ENCODE measurements at places on chromosomes 11 and 22.

GRCh38 chr22:49014227-49015201, 813.2 kb downstream of the BRD1 start:
- no peak for DNase-seq

DNA sequence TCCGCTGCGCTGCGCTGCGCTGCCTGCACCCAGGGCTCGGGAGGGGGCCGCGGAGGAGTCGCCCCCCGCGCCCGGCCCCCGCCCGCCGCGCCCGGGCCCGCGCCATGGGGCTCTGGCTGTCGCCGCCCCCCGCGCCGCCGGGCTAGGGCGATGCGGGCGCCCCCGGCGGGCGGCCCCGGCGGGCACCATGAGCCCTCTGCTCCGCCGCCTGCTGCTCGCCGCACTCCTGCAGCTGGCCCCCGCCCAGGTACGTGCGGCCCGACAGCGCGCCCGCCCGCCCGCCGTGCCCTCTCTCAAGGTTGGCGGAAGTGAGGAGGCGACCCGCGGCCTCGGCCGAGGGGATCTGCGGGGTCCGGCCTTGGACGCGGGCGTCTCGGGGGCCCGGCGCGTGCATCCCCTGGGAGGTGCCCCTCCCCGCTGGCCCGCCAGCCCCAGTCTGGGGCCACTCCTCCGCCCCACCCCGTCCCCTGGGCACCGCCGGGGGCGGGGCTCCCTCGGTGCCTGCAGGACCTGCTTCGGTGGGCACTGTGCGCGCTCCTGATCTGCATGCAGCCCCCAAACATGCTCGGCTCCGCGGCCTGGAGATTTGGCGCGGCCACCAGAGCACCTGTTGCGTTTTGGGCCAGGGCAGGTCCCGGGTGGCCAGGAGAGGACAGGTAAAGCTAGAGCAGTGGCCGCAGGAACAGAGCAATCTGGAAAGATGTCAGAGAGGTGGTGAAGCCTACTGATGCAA, 429 bp downstream of the VEGFB start:
- DNase-seq: peak; percentile 54

DNA sequence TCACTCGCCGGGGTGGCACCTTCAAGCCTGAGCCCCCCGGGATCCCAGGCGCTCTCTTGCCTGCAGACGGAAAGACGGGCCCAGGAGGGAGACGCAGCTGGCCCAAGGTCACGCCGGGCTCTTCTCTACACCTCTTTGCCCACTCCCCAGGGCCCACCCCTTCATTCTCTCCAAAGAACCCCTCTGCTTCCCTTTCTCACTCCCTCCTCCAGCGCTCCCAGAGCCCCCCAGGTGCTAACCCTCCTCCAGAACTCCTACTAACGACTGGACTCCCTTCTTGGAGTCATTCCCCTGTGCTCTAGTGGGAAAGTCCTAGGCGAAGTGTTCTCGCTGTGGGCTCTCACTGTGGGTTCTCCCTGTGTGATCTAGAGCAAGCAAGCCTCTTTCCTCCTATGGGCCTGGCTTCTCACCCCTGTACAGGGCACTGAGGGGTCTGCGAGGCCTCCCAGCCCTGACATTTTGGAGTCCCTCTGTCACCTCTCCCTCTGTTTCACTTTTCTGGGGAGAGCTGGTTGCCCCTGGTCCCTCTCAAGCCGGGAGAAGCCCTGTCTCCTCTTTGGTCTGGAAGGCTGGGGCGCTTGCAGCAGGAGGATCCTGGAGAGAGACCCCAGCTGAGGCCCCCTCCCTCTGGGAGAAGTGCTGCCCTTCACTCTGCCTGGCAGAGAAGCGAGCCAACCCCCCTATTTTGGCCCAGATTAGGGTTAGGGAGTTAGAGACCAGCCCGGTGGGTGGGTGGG, 858 bp downstream of the OAF start:
- no peak for DNase-seq

GRCh38 chr11:65204646-65205601, 23.2 kb downstream of the CAPN1 start:
- DNase-seq: peak; percentile 60

- DNase-seq: no peak
Observed at GRCh38 chr11:61973476-61974162, 6.2 kb upstream of the FTH1 start.

- peak; percentile 77 for DNase-seq
Observed at GRCh38 chr11:110196241-110196754, 100.1 kb downstream of the RDX start.

GRCh38 chr11:1049911-1050580, 13.5 kb upstream of the MUC6 start:
- peak; percentile 1 for DNase-seq

- peak; percentile 63 for DNase-seq
Observed at GRCh38 chr11:123166071-123166559, 28.9 kb downstream of the CLMP start.

- DNase-seq: no peak
Observed at GRCh38 chr11:106917973-106918372, 100.3 kb downstream of the GUCY1A2 start.

- peak; percentile 64 for DNase-seq
Observed at GRCh38 chr22:17159504-17159951, 451 bp upstream of the HDHD5 start.

DNA sequence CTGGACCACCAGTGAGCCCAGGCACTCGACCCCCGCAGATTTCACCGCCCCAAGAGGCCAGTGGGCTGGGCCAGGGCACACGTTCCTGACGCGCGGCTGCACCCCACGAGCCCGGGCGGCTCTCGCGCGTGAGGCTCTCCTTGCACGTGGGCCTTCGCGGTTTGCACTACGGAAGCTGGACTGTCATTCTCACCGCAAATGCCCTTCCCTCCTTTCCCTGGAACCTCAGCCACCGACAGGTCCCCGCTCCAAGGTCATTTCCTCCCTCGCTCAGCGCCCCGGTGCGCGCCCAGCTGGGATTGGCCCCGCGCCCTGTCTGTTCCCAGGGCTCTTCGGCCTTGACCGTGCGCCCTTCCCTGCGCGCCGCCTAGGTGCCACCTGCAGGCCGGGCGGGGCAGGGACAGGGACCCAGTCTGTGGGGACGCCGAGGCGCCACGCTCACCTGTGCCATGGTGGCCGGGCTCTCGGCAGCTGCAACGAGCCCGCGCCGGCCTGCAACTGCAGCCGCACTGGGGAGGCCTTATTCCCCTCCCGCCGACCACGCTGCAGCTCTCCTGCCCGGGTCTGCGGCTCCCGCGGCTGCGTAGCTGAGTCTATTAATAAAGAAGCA, 2.1 kb upstream of the CPT1A start:
- DNase-seq: peak; percentile 86

- DNase-seq: no peak
Observed at GRCh38 chr11:115848080-115848479, 343.9 kb upstream of the CADM1 start.

DNA sequence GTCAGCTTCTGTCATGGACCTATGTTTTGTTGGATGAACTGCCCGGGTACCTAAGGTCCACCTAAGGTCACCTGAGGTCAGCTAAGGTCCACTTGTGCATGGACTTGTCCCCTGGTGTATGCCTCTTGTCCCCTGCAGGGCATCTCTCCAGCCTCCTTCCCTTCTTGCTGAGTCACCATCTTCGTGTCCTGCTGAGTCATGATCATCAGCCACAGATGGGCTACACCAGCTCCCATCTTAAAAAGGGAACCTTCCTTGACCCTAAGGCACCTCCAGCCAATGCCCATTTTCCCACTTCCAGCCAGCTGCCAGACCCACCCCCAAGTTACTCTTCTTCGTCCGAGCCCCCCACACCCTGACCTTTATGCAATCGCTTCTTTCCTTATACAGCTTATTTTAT, 544.9 kb downstream of the TBC1D22A start:
- peak; percentile 43 for DNase-seq

GRCh38 chr11:119828006-119828405, 99.0 kb upstream of the NECTIN1 start:
- DNase-seq: no peak

DNA sequence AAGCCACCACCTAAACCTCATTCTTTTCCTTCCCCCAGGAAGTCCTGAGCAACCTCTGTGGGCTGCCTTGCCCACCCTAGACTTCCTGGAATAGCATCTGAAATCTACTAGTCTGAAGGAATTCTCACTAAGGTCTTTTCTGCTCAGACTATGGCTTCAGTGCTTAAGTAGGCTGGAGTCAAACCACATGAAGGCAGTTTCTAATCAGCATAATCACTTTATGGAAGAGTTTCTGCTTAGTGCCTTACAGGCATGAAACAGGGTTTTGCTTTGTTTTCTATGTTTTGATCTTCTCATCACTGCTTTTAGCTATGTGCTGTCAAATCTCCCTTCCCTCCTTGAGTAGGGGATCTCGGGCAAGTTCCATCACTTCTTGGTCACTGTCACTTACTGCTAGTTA, 117.7 kb downstream of the WT1 start:
- no peak for DNase-seq

- no peak for DNase-seq
Observed at GRCh38 chr11:27122001-27122400, 81.4 kb downstream of the BBOX1 start.

GRCh38 chr22:48235744-48236143, 1473.3 kb downstream of the TBC1D22A start:
- DNase-seq: no peak

DNA sequence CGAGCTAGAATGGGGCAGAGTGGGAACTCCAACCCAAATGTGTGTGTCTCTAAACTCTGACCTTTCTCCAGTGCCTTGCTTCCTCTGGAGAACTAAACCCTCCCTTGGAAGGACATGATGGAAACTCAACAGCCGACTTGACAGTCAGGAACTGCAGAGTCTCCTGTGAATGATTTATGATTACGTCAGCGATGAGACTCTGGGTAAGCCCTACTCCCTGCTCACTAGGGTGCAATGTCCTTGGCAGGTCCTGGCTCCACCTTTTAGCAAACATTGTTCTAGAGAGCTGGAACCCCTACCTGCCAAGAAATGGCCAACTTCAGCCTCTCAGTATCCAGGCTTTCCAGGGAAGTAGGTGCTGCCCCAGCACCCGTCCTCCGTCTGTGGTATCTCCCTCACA, 96.1 kb upstream of the CD82 start:
- no peak for DNase-seq

- DNase-seq: no peak
Observed at GRCh38 chr22:50738649-50739227, 734 bp downstream of the ACR start.

DNA sequence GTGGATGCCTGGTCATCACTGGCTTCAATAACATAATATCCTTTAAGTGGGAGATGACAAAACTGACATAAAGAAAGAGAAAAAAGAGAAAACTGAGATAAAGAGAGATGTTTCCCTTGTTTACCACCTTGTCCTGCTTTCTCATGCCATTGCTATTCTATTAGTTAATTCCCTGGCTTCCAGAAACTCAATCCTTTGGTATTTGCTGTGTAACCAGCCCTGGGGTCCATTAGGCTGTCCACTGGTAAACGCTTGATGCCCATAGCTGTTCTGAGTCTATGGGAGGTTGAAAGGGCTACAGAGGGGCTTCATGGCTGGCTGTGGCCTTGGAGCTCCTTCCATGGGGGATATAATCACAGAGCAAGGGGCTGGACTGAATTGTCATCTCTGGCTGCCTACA, 243.4 kb upstream of the PLET1 start:
- DNase-seq: no peak

GRCh38 chr11:62547691-62548281, 1.2 kb upstream of the AHNAK start:
- DNase-seq: peak; percentile 55

DNA sequence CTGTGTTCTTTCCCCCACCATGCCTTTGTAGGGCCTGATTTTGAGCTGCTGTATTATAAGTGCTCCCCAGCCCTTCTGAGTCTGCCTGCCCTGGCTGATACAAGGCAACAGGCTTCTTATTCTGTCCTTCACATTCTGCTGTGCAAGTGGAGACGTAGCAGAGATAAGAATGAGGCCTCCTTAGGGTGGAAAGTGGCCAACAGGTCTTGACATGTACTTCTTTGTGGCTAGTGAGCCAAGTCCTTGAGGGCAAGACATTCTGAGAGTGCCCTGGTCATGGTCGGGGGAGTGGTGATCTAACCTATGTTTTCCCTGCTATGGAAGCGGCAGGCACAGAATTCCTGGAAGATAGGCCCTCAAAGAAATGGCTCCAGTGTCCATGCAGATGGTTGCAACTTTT, 235.7 kb upstream of the CADM1 start:
- DNase-seq: no peak

GRCh38 chr22:48855593-48856307, 971.9 kb downstream of the BRD1 start:
- DNase-seq: no peak

DNA sequence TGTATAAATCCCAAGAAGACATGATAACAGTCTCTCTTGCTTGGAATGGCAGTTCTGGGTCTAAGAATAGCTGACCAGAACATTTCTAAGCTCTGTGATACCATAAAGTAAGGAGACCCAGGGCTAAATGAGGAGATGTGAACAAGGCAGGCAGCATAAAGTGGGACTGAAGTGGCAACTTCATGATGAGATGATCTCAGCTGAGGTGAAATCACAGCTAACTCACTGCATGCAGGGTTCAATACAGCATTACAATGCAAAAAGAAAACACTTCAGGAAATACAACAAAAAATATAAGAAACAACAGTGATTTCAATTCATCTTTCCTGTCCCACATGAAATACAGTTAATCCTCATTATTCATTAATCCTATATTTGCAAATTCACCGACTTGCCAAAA, 44.6 kb downstream of the MRE11 start:
- no peak for DNase-seq

GRCh38 chr11:88617226-88617625, 279.7 kb upstream of the CTSC start:
- no peak for DNase-seq

DNA sequence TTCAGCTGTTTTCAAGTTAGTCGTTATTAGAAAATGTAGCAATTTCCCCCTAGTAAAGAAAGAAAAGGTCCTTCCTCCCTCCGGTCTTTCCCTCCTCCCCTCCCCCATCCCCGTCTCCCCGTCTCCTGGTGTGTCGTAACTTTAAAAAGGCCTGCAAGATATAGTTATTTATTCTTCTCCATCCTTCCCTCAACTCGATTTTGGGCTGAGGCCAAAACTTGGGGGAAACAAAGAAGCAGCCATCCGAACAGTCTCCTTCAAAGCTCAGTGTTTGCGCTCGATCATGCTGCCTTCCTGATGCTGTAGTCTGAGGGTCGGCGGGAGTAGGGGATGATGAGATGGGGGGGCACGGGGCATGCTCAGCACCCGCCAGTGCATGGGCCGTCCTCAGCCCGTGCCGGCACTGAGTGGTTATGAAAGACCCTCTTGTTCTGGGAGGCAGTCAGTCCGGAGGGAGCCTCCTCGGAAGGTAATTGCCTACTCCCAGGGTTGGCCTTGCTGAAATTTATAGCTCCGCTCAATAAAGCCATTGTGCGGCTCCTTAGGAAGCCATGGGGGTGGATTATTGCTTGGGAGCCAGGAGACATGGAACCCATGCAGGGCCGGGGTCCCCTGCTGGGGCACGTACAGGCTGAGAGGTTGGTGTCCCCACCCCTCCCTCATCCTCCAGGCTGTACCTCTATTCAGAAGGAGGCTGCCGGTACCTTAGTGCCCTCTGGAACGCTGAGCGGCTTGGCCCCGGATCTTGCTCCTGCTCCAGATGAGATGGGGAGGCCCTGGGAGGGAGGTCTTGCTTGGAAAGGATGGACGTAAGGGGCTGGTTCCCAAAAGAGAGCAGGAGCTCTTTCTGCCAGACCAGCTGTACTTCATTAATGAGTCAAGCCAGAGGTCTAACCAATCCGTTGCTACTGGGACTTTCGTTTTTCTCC, 212.7 kb upstream of the CADM1 start:
- DNase-seq: no peak

GRCh38 chr11:82890002-82890341, 10.3 kb downstream of the PRCP start:
- DNase-seq: no peak

GRCh38 chr11:62012832-62013461, 45.5 kb upstream of the FTH1 start:
- DNase-seq: peak; percentile 52

Data from Daoy (cell line).